Activated T-helper 1 cell treated with anti-CD3 and anti-CD28 coated beads, Interleukin-12 subunit alpha, Interleukin-12 subunit beta, Interleukin-2, Interleukin-4 antibody, amounts not matched to agents 30 ng/mL and 10 ng/mL and 1 ng/mL, durations not matched to agents 14 hours and 24 hours and 36 hours (primary cell): ENCODE measurements at places on chromosomes 11 and 22. TPM values are rescaled to one million over a fixed set of nuclear protein-coding genes. Genes with fewer than 3 reads are reported as not detected.

- H3K4me1 ChIP-seq = peaks cover 41% of the 10 kb centered on the region
- H3K36me3 ChIP-seq = peaks cover 43% of the 10 kb centered on the region
- H3K27ac ChIP-seq = no peak overlapping the region
- no peak for DNase-seq
These were observed 14.9 kb downstream of the EIF4ENIF1 start for GRCh38 chr22:31474743-31475142.

GRCh38 chr22:50398831-50399648 lies 55.9 kb downstream of the PPP6R2 start:
- H3K27me3 ChIP-seq = no peaks in the 10 kb centered on the region
- no peak overlapping the region for H3K4me3 ChIP-seq
- peaks cover 15% of the 10 kb centered on the region for H3K36me3 ChIP-seq
- H3K27ac ChIP-seq = peak overlapping the region; percentile 40
- no peak for DNase-seq

- DNase-seq = no peak
- H3K27me3 ChIP-seq = no peaks in the 10 kb centered on the region
- no peak overlapping the region for H3K27ac ChIP-seq
- H3K4me3 ChIP-seq = no peak overlapping the region
- no peaks in the 10 kb centered on the region for H3K4me1 ChIP-seq
These were observed 498.9 kb downstream of the BRD1 start for GRCh38 chr22:49328630-49329405.

DNA sequence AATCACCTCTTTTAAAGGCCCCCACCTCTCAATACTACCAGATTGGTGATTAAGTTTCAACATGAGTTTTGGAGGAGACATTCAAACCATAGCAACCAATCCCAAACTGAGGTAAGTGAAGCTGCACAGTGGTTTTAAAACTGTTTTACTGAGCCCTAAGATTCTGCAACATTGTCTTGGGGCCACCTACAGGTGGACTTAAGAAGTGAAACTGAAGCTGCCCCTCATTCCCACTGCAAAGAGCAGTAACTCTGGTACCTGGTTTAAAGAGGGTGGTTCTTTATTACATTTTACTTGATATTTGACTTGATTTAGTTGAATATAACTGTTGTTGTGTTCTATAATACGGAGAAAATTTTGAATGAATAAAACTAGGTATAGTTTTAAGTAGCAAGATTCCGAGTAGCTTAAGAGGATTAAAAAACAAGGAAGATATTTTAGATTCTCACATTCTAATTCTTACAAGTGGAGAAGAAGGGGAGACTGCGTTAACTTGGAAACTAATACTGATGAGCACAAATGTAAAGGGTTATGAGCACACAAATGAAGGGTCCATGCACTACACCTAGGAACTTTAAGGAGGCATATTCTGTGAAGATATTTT lies 26.7 kb downstream of the SYT9 start:
- H3K4me1 ChIP-seq = no peaks in the 10 kb centered on the region
- H3K4me3 ChIP-seq = no peak overlapping the region
- H3K27ac ChIP-seq = no peak overlapping the region
- no peak for DNase-seq
- no peaks in the 10 kb centered on the region for H3K36me3 ChIP-seq

The SCT gene
- not detected in 2 replicates for total RNA-seq

DNA sequence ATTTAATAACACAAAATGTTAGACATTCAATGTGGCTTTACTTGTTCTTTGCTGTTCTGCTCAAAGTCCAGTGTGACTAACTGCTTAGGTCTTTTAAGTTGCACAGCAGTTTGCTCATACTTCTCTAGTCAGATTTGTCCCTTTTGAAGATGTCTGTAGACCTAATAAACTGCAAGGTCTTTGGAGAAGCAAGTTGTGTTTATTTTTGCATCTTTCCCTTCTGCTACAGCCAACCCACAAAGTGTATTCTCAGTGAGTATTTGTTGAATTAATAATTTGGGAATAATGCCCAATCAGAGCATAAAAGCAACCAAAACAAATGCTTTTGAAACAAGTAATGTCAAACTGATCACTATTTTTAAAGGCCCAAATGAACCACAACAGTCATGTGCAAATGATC lies 312.5 kb downstream of the CADM1 start:
- no peak for DNase-seq
- no peaks in the 10 kb centered on the region for H3K36me3 ChIP-seq
- peaks cover 12% of the 10 kb centered on the region for H3K4me1 ChIP-seq

- H3K4me3 ChIP-seq = peak overlapping the region; percentile 88
- peak overlapping the region; percentile 98 for H3K27ac ChIP-seq
- H3K4me1 ChIP-seq = peaks cover 69% of the 10 kb centered on the region
These were observed 1.2 kb downstream of the JAML start for GRCh38 chr11:118223570-118223969.

DNA sequence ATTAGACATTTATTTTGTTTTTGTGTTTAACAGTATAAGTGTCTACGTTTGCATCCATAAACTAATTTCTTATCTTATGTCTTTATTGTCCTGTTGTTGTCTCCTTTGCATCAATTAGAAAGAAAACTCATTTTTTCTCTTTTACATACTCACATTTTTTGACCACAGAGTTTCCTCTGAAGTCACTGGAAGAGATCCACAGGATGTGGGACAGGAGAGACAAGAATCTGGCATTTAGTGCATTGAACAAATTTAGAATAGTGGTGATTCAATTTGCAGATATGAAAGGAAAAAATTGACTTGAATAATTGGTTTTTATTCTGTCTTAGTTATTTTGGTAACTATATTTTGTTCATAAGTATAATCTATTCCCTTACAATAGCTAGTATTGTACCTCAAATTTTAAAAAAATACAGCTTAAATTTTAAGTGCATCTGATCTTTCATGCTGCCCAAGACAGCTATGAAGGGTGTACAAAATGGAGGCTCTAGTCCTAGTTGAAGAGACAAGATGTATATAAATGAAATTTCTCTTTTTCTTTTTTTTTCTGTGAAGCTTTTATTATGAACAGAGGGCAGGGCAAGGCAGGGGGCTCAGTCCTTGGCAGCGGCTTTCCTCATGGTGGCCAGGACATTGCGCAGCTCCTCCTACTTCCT lies 24.4 kb downstream of the HORMAD2 start:
- peak overlapping the region; percentile 37 for H3K4me3 ChIP-seq

DNA sequence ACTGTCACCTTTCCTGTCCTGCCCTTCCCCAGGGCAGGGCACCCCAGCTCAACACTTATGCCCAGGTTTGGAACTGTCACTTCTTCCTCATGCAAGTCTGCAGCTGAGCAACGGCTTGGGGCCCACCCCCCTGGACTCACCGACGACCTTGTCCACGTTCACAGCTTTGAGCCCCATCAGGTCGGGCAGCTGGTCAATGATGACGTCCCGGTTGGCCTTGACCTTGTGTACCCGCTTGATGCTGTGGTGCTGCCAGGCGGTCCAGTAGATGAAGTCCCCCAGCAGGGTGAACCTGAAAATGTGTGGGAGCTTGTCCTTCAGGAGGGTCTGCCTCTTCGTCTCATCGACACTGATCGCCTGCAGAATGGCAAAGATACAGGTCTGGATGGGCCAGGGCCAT lies 135.0 kb downstream of the CRYBB2 start:
- peaks cover 10% of the 10 kb centered on the region for H3K36me3 ChIP-seq
- H3K4me3 ChIP-seq = no peak overlapping the region
- no peaks in the 10 kb centered on the region for H3K4me1 ChIP-seq
- H3K27ac ChIP-seq = no peak overlapping the region
- no peak for DNase-seq

DNA sequence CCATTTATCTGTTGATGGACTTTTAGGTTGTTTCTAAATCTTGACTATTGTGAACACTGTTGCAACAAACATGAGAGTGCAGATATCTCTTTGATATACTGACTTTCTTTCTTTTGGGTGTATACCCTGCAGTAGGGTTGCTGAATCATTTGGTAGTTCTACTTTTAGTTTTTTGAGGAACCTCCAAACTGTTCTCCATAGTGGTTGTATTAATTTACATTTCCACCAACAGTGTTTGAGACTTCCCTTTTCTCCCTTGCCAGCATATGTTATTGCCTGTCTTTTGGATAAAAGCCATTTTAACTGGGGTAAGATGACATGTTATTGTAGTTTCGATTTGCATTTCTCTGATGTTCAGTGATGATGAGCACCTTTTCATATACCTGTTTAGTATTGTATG lies 330.0 kb downstream of the DDX10 start:
- no peaks in the 10 kb centered on the region for H3K4me1 ChIP-seq
- H3K36me3 ChIP-seq = no peaks in the 10 kb centered on the region
- no peak overlapping the region for H3K27ac ChIP-seq
- peaks cover 7% of the 10 kb centered on the region for H3K27me3 ChIP-seq
- H3K4me3 ChIP-seq = no peak overlapping the region

DNA sequence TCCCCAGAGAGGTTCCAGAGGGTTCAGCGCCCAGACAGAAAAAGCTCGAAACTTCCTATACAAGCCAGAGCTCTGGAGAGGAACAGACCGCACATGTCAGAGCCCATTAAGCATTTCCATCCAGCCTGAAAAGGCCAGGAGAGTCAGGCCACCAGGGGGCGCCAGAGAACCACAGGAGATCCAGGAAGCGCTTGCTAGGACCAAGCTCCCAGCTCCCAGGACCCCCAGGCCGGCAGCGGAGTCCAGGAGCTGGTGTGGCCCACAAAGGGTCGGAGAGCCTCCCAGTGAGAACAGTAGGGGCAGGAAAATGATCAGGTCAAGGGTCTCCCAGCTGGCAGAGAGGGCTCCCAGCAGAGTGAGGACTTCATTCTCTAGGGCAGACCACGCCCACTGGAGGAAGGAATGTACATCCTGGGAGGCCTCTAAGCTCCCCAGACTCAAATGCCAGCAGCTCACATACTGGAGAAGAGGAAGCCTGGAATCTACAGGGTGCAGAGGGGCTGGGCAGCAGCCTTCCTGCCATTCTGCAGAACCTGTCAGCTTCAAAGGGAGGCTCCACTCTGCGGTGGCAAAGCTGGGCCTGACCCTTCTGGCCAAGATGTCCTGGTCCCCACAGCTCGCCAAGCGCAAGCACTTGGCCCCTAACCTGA lies 2.1 kb upstream of the MEI1 start:
- no peaks in the 10 kb centered on the region for H3K36me3 ChIP-seq
- peaks cover 13% of the 10 kb centered on the region for H3K4me1 ChIP-seq
- H3K27me3 ChIP-seq = no peaks in the 10 kb centered on the region

The SUSD2 gene
- total RNA-seq = 0.73 and 0.83 TPM in 2 replicates

- peaks cover 25% of the 10 kb centered on the region for H3K4me1 ChIP-seq
- H3K4me3 ChIP-seq = no peak overlapping the region
- no peak overlapping the region for H3K27ac ChIP-seq
- peaks cover 40% of the 10 kb centered on the region for H3K27me3 ChIP-seq
These were observed 3.2 kb upstream of the PRSS23 start for GRCh38 chr11:86797133-86797532.

DNA sequence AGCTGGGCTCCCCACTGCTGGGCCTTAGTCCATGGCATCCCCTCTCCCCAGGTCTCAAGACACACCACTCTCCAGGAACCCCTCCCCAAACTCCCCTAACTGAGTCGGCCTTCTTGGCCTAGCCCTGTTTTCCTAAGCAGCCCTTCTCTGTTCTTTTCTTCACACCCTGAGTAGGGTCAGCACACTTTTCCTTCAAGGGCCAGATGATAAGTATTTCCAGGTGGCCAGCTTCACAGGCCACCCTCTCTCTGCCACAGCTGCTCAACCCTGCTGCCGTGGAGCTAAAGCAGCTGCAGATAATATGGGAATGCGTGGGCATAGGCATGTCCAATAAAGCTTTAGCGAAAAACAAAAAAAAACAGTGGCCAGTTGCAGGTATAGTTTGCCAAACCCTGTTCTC lies 24.1 kb downstream of the DGCR2 start:
- H3K4me3 ChIP-seq = no peak overlapping the region
- H3K27me3 ChIP-seq = no peaks in the 10 kb centered on the region
- H3K27ac ChIP-seq = no peak overlapping the region

- peaks cover 10% of the 10 kb centered on the region for H3K36me3 ChIP-seq
- no peak overlapping the region for H3K4me3 ChIP-seq
- peak overlapping the region; percentile 40 for H3K27ac ChIP-seq
- peaks cover 9% of the 10 kb centered on the region for H3K4me1 ChIP-seq
- DNase-seq = no peak
These were observed 48.8 kb downstream of the NAT10 start for GRCh38 chr11:34154059-34154875.

GRCh38 chr11:59289356-59290181 lies 69.1 kb upstream of the OR5AN1 start:
- no peak overlapping the region for H3K27ac ChIP-seq
- H3K4me1 ChIP-seq = peaks cover 3% of the 10 kb centered on the region
- peaks cover 12% of the 10 kb centered on the region for H3K27me3 ChIP-seq

DNA sequence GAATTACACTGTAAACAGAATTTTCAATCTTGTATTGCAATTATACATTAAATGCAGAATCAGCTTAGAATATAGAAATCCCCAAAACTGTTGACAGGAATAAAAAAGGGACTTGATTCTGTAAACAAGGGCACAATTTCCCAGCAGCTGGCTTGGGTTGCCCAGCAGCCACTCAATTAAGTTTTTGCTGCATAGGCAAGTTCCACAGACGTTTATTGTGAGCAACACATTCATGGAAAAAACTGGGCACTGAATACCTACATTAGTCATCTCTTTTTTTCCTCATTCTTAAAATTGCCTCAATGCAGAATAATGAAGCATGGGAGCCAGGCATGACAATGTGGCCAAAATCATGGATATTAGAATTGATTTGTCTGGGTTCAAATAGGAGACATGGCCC lies 421.8 kb upstream of the ANO5 start:
- no peaks in the 10 kb centered on the region for H3K27me3 ChIP-seq
- H3K4me1 ChIP-seq = no peaks in the 10 kb centered on the region
- H3K27ac ChIP-seq = no peak overlapping the region
- H3K36me3 ChIP-seq = no peaks in the 10 kb centered on the region
- no peak for DNase-seq

DNA sequence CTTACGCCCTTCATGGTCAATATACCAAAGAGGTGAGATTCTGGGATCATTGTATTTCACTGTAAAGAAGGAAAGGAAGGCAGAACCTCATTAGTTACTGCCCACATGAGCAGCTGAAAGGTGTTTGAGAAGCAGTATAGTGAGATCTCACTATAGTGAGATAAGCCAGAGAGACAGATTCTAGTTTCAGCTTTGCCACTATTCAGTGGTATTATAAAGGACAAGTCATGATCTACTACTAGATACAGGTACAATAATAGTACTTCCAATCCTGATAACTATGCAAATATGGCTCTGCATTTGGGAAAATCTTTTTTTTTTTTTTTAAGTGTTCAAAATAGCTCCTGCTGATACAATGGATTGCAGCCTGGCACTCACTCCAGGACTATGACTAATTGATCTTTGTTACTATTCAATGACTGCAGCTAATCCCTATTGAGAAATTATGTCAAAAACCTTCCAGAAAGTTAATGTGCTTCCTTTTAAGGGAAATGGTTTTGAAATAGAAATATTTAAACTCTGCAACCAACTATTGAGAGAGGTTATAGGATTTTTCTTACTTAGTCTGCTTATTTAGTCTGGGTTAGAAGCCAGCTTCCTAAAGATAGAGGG lies 8.3 kb upstream of the DLAT start:
- peaks cover 6% of the 10 kb centered on the region for H3K36me3 ChIP-seq
- no peaks in the 10 kb centered on the region for H3K27me3 ChIP-seq
- no peak overlapping the region for H3K4me3 ChIP-seq
- H3K27ac ChIP-seq = no peak overlapping the region
- H3K4me1 ChIP-seq = no peaks in the 10 kb centered on the region
- no peak for DNase-seq

The CALCA gene
- total RNA-seq = not detected in 2 replicates

The OR4A16 gene
- total RNA-seq = not detected in 2 replicates

The P2RX6 gene
- 0.18 and 0.22 TPM in 2 replicates for total RNA-seq
